Fibroblast of skin of right quadriceps (primary cell): ENCODE measurements at places on chromosomes 2 and 18.

DNA sequence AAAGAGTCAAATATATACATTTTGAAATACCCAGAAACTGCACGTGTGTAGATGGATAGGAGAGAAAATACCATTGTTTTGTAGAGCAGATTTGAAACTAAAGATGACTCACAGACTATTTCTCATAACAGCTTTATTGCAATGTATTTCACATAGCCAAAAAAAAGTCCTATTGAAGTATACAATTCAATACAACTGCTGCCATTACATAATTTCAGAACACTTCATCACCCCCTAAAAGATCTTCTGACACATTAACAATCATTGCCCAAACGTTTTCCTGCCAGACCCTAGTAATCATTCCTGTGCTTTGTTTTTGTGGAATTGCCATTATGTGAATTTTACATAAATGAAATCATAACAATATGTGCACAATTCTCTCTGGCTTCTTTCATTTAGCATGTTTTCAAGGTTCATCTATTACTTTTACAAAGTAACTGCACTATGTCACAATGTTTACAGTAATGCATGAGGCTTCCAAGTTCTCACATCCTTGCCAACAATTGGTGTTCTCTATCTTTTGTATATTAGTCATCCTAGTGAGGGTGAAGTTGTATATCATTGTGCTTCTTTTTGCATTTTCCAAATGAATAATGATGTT lies 378.6 kb upstream of the CWC22 start:
- peak; percentile 85 for DNase-seq

DNA sequence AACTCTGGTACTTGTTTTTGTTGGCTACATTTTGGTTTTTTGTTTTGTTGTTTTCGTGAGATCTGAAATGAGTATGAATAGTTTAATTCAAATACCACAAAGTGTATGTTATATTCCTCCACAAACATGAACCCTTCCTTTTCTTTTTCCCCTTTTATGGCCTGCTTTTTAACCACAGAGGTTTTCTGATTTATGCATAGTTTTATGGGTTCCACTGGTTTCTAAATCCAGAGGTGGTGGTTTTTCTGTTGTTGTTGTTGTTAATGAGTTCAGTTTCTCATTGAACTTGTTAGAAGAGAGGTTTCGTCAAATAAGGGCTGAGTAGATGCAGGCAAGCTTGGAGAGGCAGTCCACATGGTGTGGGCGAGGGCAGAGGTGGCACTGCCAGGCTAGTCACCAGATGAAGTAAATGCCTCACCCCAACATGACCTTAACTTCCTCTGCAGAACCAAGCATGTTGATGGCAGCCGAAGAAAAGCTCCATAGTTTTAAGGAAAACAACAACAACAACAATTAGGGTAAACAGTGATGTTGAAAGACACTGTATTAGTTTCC lies 72.5 kb downstream of the RIF1 start:
- DNase-seq = no peak

DNA sequence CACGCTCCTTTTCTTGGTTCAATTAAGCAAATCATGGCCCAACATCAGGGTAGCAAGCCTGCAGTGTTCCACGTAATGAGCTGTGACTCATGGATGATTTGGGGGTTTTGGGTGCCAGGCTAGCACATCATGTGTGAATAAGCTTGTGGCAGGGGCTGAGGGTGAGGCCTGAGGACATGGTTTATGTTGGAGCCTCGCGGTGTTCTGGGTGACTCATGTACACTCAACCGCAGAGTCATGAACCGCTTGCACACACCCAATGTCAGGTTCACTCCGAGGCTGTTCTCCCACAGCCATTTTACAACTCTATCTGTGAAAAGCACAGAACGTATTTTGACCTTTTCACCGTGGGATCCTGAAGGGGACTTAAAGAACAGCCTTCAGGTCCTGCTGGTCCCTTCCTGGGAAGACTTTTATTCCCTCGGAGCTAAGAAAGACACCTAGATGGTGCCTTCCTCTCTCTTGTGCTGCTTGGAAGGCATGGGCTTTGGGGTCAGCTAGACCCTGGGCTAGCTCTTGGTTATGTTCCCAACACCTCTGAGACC lies 139.9 kb upstream of the ZEB2 start:
- peak; percentile 96 for DNase-seq

DNA sequence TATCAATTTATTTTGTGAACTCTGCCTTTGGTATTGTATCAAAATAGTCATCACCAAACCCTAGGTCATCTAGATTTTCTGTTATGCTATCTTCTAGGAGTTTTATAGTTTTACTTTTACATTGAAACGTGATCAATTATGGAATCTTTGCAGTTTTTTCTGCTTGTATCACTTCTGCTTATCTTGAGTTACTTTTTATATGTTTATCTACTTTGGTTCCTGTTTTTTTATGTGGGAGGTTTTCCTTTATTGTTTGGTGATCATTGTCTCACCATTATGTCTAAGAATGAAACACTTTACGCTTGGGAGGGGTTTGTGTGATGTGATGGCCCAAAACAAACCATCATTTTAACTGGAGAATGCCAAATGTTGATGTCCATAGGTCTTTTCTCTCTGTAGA lies 261.2 kb downstream of the SPAG16 start:
- no peak for DNase-seq

DNA sequence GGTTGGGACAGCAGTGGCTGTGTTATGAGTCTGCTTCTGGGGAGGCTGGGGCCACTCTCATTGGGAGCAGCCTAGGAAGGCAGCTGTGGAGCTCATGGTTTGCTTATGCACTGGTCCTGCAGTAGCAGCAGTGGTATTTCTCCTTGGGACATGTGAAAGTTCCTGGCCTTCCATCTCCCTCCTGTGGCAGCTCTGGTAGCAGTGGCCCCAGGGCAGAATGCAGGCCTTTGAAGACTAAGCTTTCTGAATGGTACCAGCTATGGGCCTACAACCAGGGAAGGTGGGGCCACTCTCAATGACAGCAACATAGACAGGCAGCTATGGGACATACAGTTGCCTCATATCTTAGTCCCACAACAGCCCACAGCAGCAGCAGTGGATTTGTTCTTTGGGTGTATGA lies 117.3 kb upstream of the VWC2L start:
- DNase-seq = no peak

GRCh38 chr18:47050468-47050867 lies 15.0 kb upstream of the ELOA2 start:
- DNase-seq = peak; percentile 38

DNA sequence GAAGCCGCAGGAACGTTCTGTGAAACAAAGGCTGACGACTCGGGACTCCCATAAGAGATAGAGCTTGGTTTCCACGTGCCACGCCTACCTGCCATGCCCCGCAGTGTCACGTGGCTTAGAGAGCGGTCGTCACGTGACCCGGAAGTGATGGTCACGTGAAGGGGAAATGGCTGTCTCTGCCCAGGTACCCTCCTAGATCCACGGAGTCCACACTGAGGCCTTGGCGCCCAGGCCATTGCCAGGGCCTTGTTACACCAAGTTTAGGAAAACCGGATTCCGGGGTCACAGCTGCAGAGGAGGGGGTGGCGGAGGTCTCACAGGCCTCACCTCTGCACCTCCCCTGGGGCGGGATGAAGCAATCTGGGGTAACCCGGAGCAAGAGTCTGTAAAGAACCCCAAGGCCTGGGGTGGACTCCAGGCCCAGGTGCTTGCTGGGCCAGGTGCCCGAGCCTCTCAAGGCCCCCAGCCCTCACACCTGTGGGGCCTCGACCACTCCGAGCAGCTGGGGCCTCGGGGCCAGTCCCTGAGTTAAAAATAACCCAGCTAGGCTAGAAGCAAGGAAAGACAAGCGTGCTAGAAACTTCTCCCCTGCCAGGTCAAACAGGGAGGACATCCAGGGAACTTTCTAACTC lies 113.5 kb upstream of the ZNF236 start:
- no peak for DNase-seq

GRCh38 chr2:74177696-74178095 lies 983 bp downstream of the MOB1A start:
- no peak for DNase-seq

DNA sequence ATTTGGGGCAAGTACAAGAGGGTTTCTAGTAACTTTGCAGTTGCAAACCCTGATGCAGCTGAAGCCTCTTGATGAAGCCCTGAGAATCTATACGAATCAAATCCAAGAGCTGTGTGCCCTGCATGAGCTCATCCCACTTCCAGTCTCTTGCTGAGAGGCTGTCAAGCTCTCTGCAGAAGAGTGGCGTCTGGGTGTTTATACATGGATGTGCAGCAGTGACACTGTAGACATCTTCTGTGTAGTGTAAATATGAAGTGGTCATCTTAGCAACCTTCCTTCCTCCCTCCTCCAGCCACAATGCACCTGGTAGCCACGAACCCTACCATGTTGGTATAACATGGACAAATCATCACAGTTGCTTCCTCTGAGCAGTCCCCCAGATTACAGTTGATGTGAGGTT lies 18.4 kb upstream of the KIAA2012 start:
- no peak for DNase-seq

DNA sequence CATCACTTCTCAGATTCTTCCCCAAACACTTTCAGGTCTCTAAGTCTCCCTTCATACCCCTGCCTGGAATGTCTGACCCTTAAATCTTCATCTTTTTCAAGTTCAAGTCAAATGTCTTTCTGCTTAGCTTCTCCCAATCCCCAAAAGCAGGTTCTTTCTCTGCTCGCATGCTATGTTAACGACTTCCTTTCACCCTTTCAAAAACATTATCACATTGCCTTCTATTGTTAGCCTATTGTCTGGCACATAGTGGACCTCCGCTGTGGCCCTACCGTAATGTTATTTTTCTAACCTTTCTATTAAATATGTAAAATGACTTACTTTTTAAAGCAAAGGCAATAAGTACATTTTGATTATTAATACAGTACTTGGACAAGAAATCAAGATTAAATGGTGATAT lies 2.2 kb downstream of the CDKL4 start:
- DNase-seq = no peak

DNA sequence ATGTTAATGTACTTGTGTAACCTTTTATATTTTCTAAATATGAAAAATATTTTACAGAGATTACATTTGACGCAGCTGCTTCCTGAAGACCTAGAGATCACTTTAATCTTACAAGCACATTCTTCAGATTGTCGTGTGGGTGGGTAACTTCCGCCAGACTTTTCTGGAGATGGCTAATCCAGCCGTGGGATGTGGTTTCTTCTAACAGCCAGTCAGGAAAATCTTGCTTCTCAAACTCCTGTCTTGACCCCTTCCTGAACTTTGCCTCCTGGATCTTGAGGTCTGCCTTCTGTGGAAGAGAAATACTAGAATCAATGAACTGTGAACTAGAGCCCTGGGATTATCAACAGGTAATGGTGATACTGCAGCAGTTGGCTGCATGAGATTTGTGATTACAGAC lies 401.6 kb upstream of the TNP1 start:
- peak; percentile 18 for DNase-seq

- no peak for DNase-seq
Measured at GRCh38 chr18:42165922-42166513, 211.0 kb downstream of the PIK3C3 start.

GRCh38 chr2:240248721-240249422 lies 108.4 kb upstream of the OTOS start:
- no peak for DNase-seq

DNA sequence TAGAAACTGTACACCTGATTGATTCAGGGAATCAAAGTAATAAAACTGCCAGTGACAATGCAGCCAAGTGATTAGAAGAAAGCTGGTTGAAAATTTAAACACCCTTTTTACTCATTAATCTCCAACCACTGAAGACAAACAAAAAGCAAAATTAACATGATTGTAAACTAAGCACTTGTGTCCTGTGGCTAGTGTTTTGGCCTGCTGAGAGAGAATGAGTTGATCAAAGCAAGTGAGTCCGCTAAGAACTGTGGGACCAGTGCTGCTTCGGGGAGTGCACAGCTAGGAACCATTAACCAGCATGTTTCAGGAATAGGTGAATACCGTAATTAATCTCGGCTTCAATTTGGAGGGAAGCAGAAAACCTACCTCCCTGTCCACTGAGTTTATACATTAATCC lies 13.6 kb upstream of the PAPOLG start:
- DNase-seq = no peak

GRCh38 chr18:7066965-7067555 lies 50.5 kb downstream of the LAMA1 start:
- DNase-seq = no peak

GRCh38 chr2:127658641-127659407 lies 12.9 kb downstream of the GPR17 start:
- DNase-seq = no peak

DNA sequence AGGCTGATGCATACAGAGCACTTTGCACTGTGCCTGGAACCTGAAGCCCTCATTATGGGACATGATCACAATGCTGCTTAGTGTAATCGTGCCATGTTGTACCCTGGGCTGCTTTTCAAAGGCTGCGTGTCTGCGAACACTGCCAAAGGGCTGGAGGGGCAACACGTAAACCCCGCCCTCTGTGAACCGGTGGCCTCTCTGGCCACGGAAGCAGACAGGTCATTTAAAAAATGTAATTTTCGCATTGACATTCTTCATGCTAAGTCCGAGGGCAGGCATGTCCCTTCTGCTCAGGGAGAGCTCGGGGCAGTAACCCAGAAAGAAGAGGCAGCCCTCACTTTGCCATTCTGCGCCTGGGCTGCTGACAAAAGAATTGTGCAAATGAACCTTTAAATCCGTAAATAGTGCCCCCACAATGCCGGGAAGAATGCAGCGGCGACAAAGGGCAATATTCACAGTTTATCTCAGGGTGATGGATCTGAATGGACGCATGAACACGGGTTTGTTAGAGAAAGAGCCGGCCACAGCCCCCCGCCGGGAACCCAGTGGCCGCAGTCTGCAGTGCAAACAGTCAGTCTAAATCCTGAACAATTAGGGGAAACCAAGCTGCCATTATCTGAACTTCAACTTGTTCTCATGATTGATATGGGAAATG lies 226.1 kb downstream of the MYCN start:
- DNase-seq = no peak

- no peak for DNase-seq
Measured at GRCh38 chr2:240640939-240641338, 15.7 kb downstream of the GPR35 start.

GRCh38 chr2:232137356-232138147 lies 176.0 kb downstream of the DIS3L2 start:
- peak; percentile 28 for DNase-seq

GRCh38 chr18:45522371-45522770 lies 92.9 kb upstream of the SLC14A2 start:
- DNase-seq = peak; percentile 87

- DNase-seq = no peak
Measured at GRCh38 chr2:238134393-238134785, 4.1 kb upstream of the KLHL30 start.

DNA sequence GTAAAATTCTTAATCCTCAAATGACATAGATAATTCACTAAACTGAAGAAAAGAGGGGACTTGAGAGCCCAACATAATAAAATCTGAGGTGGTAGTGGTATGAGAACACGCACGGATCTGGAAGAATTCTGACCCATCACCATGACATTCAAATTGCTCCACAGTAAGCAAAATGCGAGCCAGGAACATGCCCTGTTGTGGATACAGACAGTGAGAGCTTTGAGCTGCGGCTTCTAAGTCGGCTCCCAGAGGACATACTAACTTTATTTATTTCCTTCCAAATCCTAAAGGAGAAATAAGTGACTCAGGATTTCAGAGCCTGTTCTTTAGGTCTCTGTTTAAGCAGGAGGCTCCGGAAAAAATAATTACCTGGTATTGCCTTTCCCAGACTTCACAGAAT lies 143.4 kb upstream of the SMAD7 start:
- DNase-seq = peak; percentile 39
